Activated CD4-positive, CD25-positive, alpha-beta regulatory T cell treated with anti-CD3 and anti-CD28 coated beads, Interleukin-2, amount 50 U/mL, for 16 hours (primary cell): ENCODE measurements at places on chromosomes 7 and 10.

DNA sequence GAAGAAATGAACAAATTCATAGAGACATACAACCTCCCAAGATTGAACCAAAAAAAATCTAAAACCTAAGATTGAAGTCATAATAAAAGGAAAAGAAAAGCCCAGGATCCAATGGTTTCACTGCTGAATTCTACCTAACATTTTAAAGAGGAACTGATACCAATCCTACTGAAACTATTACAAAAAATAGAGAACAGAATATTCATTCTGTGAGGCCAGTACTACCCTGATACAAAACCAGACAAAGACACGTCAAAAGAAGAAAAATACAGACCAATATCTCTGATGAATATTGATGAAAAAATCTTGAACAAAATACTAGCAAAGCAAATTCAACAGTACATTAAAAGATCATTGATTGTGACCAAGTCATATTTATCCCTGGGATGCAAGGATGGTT is 128.5 kb upstream of the STEAP1 start:
- DNase-seq, result no peak

GRCh38 chr7:87231711-87232110 is 12.2 kb upstream of the TMEM243 start:
- no peak for DNase-seq

DNA sequence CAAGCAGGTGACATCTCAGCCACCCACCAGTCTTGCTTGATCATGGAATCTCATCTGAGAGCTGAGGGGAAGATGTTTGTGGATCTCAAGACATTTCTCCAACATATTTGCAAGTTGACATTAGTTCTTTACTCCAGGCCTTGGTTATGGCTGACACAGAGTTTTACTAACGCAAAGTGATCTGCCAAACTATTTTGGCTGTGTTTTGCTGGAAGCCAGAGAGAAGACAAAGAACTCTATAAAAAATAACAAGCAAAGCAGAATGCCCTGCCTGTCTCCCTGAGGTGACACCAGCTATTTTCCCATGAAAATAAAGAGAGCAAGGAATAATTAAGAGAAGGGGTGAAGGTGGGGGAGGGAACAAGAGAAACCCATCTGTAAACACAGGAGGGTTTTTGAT is 286.4 kb downstream of the WDR11 start:
- no peak for DNase-seq

- DNase-seq, result no peak
Measured at GRCh38 chr10:44899450-44900080, 11.6 kb upstream of the TMEM72 start.

DNA sequence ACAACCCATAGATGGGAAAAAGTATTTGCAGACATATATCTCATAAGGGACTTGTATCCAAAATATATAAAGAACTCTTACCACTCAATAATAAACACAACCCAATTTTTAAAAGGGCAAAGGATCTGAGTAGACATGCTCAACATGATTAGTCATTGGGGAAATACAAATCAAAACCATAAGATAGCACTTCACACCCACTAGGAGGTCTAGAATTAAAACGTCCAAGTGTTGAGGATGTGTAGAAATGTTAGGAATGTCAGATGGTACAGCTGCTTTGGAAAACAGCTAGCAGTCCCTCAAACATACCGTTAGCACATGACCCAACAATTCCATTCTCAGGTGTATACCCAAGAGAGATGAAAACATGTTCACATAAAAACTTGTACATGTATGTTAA is 8.3 kb downstream of the PSTK start:
- DNase-seq, result no peak

GRCh38 chr7:79410345-79410744 is 43.1 kb downstream of the MAGI2 start:
- DNase-seq, result no peak

- DNase-seq, result no peak
Measured at GRCh38 chr7:6346581-6346980, 74.2 kb upstream of the CYTH3 start.

DNA sequence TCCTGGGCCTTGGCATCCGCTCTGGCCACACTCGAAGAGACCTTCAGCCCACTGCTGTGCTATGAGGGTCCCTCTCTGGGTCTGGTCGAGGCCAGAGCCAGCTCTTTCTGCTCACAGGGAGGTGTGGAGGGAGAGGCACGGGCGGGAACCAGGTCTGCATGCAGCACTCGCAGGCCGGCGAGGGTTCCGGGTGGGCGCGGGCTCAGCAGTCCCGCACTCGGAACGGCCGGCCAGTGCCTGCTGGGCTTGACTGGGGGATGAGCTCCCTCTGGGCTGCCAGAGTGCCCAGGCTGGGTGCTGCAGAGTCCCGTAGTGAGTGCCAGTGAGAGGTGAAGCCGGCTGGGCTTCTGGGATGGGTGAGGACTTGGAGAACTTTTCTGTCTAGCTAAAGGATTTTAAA is 882.7 kb downstream of the XPNPEP1 start:
- DNase-seq, result no peak

- no peak for DNase-seq
Measured at GRCh38 chr7:108463613-108464012, 7.4 kb upstream of the NRCAM start.

GRCh38 chr10:33534416-33534815 is 199.9 kb upstream of the NRP1 start:
- DNase-seq, result no peak

DNA sequence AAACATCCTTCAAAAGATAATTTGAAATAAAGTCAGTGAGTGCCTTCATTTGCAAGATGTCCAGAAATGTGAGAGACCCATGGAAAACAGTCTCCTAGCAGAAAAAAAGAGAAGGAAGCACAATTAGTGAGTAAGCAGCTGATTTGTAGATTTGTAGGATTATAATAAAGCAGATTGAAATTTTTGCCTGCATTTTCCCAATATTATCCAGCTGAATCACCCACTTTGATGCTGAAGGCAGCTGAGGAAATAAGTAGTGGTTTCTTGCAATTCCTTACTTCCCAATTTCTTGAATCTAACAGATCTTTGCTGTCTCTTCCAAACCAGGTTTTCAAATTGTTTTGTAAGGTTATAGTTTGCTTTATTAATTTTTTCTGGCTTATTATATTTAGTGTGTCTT is 181.4 kb downstream of the GNAT3 start:
- no peak for DNase-seq

- DNase-seq, result no peak
Measured at GRCh38 chr7:104412911-104413310, 84.5 kb downstream of the LHFPL3 start.

GRCh38 chr10:72245949-72246525 is 27.7 kb upstream of the DDIT4 start:
- DNase-seq, result no peak

DNA sequence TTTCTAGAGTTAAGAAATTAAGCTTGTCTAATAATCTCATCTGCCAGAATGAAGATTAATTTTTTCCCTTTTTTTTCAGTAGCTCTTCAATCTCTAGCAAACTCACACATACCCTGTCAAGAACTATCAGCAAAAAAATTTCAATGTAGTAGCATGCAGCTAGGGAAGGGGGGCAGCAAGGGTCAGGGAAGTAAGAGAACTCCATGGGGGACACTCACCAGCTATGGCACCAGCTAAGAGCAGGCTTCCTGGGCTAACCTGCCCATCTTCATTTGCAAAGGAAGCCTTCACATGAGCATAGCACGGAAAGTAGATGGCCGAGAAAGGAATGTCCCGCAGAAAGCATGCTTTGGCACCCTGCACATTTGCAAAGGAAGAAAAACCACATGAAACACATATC is 190.4 kb downstream of the SLC25A13 start:
- DNase-seq, result no peak

GRCh38 chr10:97153270-97153850 is 32.4 kb downstream of the SLIT1 start:
- no peak for DNase-seq

DNA sequence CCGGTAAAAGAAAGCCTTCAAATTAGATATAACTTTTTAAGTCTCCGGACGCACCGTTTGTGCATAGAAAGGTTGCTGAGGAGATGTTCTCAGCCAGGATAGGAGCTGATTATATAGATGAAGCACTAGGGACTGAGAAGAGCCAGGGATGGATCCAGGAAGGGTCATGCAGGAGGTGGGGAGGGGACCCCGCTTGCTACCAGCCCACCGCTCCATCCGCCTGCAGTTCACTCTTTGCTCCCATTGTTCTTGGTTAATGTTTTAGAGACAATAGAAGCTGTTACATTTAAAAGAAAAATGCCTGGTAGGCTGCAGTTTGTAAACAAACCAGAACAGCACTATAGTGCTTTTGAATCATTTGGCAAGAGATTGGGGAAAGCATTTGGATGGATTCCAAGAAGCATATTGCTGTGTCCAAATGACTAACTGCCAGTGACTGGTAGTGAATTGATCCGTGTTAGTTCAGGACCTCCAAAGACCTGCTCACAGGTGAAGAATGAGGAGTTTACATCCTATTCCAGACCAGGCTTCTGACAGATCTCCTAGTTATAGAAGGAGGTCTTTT is 175.9 kb upstream of the TAC1 start:
- DNase-seq, result no peak

GRCh38 chr10:9211228-9211627 is 1156.7 kb downstream of the GATA3 start:
- DNase-seq, result no peak

DNA sequence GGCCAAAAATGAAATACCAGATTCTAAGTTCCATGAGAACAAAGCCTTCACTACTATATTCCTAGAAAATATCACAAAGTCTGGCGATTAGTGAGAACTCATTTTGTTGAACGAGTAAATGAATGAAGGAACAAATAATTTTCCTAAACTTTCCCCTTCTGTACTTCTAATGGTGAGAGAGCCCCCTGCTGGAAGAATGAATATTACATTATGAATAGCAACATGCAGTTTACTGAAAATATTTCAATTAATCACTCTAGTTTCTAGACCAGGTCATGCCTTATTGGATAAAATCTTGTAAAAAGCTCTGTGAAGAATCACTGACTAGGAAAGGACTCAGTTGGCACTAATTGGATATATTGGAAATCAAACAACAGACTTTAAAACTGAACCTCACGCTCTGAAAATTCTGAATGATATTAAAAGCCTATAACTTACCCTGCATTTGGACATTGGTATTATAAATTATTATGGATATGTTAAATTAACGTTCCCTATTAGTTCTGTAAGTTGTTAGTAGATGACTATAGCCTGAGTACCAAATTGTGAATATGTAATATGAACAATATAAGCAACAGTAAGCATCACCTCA is 32.4 kb upstream of the MTPN start:
- no peak for DNase-seq

GRCh38 chr10:77686650-77687417 is 49.2 kb upstream of the KCNMA1 start:
- no peak for DNase-seq

- no peak for DNase-seq
Measured at GRCh38 chr7:130950741-130951140, 216.7 kb upstream of the KLF14 start.

- no peak for DNase-seq
Measured at GRCh38 chr10:133275684-133276092, 980 bp downstream of the ADAM8 start.

DNA sequence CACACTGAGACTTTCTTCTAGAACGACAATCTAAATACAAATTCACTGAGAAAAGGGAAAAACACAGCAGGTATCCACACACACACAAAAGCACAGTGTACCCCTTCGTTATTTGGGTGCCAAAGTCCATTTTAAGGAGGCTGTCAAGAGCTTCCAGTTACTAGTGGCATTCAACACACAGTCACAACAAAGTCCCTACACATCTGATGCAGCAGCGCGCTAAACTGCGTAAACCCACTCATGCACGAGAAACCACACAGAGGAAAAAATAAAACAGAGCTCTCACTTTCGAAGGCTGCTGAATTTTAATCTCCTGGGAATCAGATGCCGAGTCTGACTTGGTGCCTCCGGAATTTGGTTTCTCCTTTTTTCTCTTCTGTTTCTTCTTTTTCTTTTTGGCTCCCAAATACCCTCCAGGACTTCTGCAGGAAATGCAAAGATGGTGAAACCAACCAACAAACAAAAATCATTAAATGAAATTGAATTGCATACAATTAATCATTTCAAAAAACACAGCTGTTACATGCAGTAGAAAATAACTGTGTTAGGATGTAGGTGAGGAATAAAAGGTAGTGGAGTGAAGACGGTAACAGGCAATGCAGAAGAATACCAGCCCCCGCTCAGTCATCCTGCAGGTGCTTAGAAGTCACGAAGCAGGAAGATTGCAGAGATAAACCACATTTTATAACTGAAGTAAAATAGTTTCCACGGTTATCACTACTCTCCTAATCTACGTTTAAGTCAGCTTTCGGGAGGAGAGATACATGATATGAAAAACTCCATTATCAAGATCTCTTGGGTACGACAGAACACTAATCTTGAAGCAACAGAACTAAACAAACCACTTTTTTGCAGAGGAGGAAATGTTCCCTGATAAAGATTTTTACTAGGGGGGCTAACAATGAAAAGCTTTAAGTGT is 27.1 kb downstream of the NMT2 start:
- no peak for DNase-seq

DNA sequence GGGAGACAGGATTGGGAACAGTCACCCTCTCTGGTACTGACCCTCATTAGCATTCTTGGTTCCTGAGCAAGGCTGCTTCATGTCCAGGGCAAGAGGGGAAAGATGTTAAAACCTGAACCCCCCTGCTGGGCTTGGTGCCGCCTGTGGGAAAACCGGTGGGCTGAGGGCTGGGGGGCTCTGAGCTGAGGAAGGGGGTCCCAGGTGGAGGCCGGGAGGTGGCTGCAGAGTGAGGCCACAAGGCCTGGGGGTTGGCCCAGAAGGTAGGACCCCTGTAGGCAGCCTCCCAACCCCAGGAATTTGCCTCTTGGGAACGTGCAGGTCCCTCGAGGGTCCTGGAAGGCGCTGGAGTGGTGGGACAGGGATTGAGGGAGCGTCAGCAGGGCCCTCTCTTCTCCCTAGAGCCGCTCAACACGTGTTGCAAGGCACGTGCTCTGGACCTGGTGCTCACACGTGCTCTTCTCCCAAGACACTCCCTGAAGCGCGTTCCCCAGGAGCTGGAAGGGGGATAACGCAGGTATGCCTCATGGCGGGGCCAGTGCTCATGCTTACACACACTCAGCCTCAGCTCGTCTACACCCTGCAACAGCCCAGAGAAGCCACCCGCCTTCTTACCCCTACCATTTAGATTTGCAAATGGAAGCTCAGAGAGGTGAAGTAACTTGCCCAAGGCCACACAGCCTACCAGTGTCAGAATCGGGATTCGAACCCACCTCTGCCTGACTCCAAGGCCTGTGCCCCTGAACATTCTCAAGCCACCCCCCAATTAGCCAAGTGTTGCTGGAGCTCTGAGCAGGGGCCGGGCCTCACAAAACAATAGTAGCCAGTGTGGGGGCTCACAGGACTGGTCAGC is 64.4 kb downstream of the LHPP start:
- DNase-seq, result no peak

- no peak for DNase-seq
Measured at GRCh38 chr7:83166781-83167180, 4.1 kb upstream of the PCLO start.

GRCh38 chr10:131450216-131450765 is 138.8 kb upstream of the TCERG1L start:
- no peak for DNase-seq

- DNase-seq, result peak; percentile 10
Measured at GRCh38 chr7:23531050-23531793, 559 bp downstream of the TRA2A start.

GRCh38 chr7:108592646-108593201 is 23.1 kb downstream of the DNAJB9 start:
- DNase-seq, result no peak

- no peak for DNase-seq
Measured at GRCh38 chr10:126302476-126302756, 85.9 kb downstream of the ADAM12 start.
